ENCODE measurements at places on chromosomes 12 and 14.
A peak's percentile ranks its signal among the peaks of the same experiment; 100 is the strongest.

DNA sequence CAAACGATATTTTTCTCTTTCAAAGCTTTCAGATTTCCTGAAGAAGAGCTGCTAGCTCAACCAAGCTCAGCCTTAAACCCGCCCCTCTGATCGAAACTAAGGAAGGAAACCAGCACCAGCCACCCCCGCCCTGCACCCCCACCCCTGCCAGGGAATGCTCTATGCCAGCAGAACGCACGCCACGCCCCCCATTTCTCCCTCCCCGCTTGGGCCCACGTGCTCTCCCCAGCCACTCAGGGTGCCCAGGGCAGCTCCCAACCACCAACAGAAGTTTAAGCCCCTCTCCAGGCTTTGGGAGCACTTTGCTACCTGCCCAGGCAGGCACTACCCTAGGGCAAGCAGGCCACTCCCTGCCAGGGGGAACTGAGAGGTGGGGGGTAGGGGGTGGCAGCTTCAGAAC is 18.8 kb upstream of the KRT78 start:
- no peak for DNase-seq

GRCh38 chr12:48965298-48965838 is 6.2 kb downstream of the WNT10B start:
- DNase-seq: no peak

DNA sequence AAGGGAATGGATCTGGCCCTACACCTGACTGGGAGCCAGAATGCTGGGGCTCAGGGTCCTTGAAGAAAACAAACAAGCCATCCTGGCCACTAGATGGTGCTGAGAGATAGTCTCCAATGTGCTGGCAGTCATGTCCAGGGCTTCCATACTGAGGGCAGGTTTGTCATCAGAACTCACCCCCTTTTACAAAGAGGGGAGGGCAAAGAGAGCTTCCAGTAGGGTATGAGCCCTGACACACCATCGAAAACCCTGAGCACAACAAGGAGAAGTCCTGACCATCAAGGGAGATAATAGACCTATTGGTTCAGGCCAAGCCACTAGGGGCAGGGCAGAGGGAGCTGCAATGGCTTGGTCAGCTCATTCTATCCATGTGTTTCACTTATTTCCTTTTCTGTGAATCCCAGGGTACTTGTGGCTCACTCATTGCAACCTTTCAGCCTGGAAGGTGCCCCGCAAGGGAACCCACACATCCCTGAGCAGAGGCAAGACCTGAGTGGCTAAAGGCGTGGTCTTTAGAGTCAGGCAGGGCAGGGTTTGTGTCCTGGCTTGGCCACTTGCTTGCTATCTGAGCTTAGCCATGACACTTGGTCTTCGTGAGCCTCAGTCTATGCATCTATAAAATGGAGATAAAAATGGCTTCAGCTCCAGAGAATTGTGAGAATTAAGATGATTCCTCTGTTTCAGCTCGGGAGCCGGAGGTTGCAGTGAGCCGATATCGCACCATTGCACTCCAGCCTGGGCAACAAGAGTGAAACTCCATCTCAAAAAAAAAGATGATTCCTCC is 6.2 kb upstream of the PLEKHH1 start:
- DNase-seq: peak; percentile 58

GRCh38 chr12:64609536-64610078 is 688 bp upstream of the RASSF3 start:
- DNase-seq: no peak

DNA sequence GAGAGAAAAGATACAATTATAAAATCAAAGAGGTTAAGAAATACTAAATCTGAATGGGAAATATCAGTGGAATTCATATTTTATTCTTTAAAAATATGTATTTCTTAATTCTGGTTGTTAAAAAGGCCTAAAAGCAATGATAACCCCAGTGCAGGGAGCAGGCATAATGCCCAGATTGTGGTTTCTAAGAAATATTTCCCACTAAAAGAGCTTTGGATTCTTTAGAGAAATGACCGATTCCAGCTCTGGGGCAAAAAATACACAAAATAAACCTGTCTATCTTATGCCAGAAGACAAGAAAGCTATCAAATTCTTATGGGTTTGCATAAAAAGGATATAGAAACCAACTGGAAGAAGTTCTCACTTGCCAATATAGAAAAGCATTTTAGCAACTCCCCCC is 71.6 kb downstream of the PDE6H start:
- DNase-seq: no peak

DNA sequence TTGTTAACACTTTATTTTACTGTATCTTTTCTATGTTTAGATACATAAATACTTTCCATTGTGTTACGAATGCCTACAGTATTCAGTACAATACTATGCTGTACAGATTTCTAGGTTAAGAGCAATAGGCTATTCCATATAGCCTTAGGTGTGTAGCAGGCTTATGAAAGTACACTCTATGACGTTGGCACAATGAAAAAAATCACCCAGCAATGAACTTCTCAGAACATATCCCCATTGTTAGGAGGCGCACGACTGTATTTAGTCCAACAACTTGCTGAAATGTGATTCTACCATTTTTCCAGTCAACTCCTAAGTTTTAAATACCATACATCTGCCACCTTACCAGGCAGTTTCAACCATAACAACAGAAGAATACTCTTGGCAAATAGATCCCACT is 1.8 kb downstream of the PARP11 start:
- no peak for DNase-seq

- no peak for DNase-seq
Observed at GRCh38 chr14:83779266-83779665, 1750.7 kb upstream of the FLRT2 start.

DNA sequence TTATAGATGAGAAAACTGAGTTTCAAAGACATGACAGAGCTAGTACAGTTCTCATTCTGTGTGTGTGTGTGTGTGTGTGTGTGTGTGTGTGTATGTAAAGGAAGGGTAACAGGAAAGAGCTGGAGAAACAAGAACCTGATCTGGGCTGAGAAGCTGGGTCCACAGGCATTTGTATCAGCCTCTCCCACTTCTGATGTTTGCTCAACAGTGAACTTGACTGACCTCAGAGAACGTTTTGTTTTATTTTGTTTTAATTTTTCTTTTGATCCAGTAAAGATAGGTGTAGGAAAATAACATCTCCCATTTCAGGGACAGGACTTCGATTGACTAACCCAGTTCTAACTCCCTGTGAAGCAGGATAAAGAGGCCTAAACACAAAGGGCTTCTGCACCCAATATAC is 85.4 kb downstream of the STXBP6 start:
- no peak for DNase-seq

- no peak for DNase-seq
Observed at GRCh38 chr12:39897315-39897714, 208.6 kb downstream of the SLC2A13 start.

DNA sequence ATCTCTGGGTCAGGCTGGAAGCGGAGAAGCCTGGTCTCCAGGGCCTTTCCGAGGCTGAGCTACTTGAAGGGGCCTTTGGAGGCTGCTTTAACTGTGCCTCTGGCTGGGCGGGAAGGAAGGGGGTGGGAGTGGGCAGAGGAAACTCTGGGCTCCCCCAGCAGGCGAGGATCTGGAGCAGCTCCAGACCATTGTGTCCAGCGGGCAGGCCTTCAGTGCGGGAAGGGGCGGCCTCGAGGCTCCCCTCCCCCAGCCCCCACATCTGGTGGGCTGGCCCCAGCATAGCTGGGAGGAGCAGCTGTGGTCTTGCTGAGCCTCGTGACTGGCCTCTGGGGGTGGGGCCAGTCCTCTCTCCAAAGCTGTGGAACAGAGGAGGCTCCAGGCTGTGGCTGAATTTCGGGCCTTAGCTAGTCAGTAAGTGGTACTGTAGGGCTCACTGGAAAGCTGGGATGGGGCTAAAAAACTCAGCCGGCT is 3.4 kb downstream of the TAMALIN start:
- peak; percentile 77 for DNase-seq

DNA sequence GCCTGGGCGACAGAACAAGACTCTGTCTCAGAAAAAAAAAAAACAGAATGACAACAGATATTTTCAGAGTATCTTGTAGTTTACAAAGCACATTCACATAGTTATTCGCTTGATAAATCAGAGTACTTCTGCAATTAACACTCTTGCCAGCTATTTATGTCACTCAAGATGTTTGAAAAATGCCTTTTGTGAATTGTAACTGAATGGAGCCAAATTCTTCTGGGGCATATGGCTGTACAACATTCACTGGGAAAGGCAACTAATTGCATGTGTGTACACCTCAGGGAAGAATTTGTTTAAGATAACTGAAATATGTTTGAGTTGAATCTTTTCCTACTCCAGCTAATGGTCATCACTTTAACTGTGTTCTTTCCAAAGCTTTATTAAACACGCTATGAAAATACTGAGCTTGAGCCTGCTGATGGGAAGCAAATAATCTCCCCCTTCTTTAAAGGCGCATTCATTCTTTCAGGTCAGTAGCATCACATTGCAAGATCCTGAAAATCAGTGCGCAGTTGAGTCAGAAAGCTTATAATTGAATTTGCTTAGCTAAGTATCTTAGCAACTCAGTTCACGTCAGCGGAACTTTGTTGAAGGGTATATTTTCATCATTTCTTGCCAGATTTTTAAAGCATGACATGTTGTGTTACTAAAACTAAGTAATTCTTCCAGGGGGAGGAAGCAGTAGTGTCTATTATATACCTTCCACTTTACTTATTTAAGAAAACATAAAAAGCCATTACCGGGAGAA is 66.6 kb downstream of the SINHCAF start:
- no peak for DNase-seq

DNA sequence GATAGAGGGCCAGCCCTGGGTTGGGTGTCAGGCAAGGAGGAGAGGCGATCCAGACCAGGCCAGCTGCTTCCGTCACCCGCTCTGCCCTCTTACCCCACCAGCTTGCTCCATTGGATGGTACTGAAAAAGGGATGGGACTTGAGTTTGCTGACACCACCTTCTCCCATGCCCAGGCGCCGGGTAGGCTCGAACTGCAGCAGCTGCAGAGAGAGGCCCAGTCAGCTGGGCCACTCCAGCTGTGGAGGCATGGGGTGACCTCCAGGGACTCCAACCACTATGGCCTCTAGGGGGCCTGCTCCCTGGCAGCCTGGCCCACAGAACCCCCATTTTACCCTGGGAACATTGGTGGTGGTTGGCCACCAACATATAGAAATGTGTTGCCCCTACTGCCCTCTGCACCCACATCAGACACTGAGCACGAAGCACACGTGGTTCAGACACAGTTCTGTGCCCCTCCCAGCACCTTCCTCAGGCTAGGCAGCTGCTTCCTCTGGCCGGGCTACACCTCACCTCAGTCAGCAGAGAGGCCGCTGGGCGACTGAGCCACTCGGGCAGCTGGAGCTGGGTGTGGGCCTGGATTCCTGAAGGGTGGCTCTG is 16.0 kb downstream of the RPS6KL1 start:
- DNase-seq: no peak

DNA sequence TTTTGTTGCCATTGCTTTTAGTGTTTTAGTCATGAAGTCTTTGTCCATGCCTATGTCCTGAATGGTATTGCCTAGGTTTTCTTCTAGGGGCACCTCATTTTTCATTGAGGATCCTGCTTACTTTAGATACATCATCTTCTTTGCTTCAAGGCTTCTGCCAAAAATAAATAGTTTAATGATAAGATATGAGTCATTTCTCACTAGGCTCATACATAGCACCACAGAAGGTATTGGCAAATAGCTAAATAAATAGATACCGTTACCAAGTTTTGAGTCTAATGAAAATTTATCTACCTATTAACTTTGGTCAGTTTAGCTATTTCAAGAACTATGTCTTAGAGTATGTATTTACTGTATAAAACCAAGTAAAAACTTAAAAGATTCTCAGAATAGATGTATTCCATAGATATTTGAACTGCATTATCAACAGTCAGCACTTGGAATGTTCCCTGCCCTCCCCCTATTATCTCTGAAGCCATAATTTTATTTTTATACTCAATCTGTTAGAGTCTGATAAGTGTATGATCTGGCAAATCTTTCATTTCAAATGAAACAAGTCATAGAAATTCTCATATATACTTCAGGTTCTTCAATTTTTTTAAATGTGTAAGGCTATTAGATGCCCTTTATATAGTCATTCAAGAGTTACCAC is 310.2 kb downstream of the CCDC91 start:
- DNase-seq: no peak

GRCh38 chr12:127044836-127045235 is 1222.1 kb upstream of the TMEM132C start:
- DNase-seq: no peak

DNA sequence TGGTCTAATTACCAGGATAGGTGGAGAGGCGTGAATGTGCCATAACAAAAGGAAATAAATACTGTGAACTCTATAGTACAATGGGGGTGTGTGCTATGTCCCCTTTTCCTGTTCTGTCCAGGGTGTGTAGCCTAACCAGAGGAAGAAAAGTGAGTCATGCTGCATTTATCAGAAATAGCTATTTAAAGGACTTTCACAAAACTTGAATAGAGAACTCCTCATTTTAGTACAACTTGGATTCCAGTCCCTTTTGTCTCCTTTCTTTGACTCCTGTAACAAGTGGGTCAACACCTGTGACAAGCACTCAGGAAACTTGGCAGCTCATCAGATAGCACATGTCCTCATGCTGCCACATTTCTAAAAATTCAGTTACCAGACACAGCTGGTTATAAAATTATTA is 123.4 kb downstream of the CCDC91 start:
- DNase-seq: no peak

- DNase-seq: no peak
Observed at GRCh38 chr14:100740196-100740825, 13.6 kb downstream of the DLK1 start.

- DNase-seq: no peak
Observed at GRCh38 chr14:87975636-87976035, 17.3 kb downstream of the GALC start.

DNA sequence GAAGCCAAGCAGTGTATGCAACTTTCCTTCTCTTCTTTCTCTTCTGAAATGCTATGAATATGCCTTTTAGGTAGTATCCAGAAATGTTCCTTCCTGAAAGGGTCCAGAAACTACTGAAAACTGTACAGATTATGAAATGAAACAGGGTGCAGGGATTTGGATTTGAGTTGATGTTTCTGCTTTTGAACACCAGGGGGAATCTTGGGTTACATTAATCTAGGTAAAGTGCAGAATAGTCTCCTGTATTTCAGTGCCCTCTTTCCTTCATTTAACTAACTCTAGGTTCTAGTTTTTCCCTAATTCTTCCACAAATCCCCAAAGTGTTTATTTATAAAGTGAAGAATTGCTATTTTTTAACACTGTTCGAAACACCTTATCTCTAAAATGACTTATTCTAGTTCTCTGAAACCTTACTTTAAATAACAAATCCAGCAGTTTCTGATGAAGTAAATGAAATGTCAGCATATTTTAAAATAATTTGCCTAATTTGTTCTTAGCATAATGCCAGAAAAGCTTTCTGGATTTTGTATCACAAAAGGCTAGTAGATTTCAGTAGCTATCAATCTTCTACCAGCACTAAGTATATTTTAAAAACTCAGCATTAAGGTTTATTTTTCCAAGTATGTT is 111.9 kb downstream of the LRRK2 start:
- peak; percentile 30 for DNase-seq

DNA sequence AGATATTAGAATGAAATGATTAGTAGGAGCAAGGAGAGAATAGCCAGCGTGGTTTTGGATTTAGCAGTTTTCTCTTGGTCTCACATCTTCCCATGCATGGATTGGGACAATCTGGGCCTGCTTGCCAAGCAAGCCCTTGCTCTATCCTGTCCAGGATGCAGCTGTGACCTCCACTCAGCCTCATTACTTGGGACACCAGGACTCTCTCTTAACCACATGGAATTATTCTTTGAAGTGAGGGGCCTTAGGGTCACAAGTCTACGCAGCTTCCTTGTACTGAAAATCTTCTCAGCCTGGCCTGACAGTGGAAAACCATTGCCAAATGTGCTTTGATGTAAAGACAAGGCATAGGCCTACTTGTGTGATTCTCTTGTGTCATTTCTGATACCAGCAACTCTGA is 28.0 kb upstream of the DCN start:
- no peak for DNase-seq

GRCh38 chr12:13836099-13836498 is 145.3 kb downstream of the GRIN2B start:
- no peak for DNase-seq

GRCh38 chr12:118190266-118190665 is 54.3 kb downstream of the PEBP1 start:
- no peak for DNase-seq
